ENCODE measurements at places on chromosomes 4 and X.

DNA sequence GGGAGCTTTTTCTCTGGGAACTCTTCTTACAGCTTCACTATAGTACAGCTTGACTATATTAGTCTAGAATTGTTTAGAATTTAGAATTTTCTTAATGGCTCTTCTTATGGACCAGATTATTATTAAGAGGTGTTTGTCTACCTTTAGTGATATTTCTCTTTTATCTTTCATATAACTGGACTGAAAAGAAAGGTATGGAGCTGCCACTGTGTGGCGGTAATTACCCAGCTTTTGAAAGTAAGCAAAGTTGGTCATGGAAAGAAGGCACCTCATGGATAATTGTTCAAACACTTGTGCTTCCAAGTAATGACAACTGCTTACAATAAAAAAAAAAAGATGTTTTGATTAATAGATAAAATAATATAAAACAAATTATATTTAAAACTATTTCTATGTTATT, 1112.5 kb downstream of the TECRL start:
- DNase-seq = peak; percentile 3

DNA sequence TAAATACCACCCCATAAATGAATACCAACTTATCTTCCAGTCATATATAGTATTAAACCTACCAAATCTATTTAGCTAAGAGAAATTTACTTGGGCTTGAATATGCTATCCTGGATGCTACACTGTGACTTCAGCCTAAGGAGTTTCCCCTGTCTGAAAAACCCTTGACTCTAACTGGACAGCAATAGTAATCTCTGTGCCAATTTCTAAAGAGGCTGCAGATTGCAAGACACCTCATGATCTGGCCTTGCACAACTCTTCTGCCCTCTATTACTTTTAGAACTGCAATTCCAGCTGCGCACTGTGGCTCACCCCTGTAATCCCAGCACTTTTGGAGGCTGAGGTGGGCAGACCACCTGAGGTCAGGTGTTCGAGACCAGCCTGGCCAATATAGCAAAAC, 371.5 kb downstream of the KCNIP4 start:
- DNase-seq = no peak

DNA sequence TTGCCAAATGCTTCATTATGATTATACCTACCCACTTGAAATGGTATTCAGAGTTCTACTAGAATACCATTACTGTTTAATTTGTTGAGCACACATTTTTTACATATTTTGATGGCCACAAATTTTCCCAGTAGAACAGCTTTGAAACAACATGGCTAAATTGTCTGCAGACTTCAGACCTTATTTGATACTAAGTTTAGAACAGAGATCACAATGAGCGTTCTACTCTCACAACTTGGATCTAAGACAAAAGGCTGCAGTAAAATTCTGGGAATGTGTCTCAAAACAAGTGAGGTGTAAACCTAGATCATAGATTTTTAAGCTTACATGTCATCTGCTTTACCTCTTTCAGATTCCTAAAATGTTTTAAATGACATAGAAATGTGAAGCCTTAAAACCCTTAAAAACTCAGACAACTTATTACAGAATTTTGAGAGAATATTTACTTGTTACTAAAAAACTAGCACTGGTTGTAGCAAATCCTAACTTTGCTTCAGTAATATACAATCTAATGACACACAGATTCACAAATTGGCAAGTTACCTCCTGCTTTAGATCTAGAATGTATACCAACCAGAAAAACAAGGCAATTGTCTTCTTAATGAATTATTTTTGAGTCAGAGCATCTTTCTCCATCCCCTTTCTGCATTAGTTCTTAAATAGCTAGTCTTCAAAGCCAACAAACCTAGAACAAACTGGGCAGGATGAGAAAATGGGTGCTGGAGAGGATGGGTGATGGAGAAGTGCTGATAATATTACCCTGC, 243.3 kb downstream of the SLC7A11 start:
- no peak for DNase-seq

DNA sequence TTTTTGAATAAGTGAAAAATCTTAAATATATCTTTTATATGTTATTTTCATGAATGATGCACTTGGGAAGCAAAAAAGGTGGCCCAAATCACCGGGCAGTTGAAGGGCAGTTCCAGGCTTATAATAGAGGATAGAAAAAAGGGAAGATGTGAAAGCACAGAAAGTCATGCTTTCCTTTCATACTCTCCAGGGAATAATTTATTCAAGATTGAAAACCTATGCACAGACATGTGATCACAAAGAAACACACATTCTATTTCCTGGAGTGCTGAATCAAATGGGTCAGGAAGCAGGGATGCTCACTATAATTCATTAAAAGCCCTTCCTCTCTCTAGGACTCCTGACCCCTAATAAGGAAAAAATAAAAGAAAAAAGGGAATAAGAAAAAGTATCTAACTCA, 66.1 kb upstream of the USP38 start:
- no peak for DNase-seq

- DNase-seq = no peak
Measured at GRCh38 chr4:32207456-32207855, 1487.3 kb downstream of the PCDH7 start.

Measured in SHP77 treated with DMSO at 0.1 percent for 48 hours (cell line).